ENCODE measurements at places on chromosomes 1 and 21.

- no peak for DNase-seq
Observed at GRCh38 chr1:10528066-10529014, 53.6 kb downstream of the PEX14 start.

DNA sequence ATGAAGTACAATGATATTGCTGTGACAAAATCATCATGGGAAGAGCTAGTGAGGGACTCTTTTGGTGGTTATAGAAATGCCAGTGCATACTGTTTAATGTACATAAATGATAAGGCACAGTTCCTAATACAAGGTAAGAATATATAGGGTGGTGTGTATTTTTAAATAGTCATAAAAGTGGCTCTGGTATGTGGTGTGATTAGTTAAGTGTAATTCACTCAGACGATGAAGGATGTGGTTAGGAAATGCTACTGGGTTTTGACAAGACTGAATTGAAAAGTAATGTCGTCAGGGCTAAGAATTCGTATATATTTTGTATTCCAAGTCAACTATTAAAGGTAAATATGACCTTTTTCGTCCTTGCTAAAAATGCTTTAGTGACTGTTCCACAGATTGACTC lies 101.7 kb downstream of the USP25 start:
- DNase-seq, result no peak

DNA sequence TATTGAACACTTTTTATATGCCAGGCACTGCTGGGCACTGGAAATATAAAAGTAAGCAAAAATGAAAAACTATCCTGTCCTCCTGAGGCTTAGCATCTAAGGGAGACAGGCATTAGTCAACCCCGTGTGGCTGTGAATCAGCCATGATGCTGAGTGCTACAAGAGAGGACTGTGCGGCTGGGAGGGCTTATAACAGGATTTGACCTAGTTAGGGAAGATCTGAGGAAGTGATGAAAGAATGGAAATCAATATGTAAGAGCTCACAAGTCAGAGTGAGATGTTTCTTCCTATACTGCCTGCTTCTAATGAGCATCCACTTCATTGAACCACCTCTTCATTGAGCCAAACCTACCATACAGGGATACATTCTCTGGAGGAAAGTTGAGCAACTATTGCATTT lies 15.1 kb downstream of the TRIM45 start:
- no peak for DNase-seq

DNA sequence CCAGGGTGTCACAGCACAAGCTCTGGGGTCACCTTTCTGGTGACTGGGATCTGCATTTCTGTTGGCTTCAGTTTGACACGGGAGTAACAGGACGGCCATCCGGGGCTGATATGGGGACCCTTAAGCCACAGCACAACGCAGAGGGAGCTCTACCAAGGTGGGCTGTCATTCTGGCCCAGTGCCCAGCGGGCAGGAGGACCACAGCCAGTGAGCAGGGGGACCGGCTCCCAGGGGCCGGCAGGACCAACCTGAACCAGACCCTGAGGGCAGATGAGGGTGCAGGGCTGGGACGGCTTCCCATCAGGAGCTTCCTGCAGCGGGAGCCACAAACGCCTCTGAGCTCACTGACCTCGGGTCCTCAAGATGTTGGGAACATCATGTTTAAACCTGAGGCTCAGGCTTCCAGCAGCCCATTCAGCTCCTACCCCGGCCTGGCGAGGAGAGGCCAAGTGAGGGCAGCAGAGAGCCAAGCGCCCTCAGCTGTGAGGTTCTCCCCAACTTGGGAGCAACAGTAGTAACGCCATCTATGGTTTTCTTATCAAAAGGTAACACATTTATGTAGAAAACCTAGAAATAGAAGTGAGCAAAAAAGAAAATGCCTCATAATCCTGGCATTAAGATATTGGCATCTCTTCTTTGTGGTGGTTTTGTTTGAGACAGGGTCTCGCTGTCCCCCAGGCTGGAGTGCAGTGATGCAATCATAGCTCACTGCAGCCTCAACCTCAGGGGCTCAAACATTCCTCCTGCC lies 26.8 kb downstream of the TMEM201 start:
- DNase-seq, result no peak

- DNase-seq, result no peak
Observed at GRCh38 chr1:172376431-172376830, 44.1 kb upstream of the C1orf105 start.

- DNase-seq, result no peak
Observed at GRCh38 chr1:11245248-11245647, 17.1 kb downstream of the MTOR start.

- DNase-seq, result no peak
Observed at GRCh38 chr1:162908236-162908635, 47.3 kb upstream of the CCDC190 start.

DNA sequence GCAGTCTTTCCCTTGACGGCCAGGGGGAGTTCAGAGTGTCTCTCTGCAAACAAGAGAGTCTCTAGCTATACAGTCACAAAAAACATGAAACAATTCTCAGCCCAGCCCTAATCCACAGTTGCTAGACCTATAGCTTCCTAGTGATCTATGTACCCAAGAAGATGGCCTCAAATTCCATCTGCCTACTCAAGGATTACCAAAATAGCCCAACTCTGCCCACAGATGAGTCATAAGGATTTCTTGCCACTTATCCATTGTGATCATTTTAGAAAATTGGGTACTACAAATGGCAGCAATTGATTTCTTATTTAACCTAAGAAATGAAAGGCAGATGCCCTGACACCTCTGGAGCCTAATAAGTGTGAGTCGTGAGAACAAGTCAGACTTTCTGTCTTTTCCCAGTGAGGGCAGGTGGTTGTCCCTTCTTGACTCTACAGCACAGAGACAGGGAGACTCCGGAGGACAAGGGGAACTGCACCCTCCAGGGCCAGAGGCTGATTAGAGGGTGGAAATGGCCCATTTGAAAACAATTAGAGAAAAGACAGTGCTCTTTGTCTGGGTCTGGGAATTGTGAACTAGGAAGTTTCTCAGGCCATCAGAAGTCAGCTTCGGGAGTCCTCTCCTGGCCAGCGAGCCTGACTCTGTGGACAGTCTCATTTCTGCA lies 65.4 kb downstream of the ABCA4 start:
- DNase-seq, result no peak
